Bronchial epithelial cell (primary cell): ENCODE measurements at places on chromosomes 12 and 14. TPM values are rescaled to one million over a fixed set of nuclear protein-coding genes. Genes with fewer than 3 reads are reported as not detected.

- peak; percentile 77 for DNase-seq
These were observed 85.6 kb downstream of the SMOC1 start for GRCh38 chr14:69964841-69965240.

DNA sequence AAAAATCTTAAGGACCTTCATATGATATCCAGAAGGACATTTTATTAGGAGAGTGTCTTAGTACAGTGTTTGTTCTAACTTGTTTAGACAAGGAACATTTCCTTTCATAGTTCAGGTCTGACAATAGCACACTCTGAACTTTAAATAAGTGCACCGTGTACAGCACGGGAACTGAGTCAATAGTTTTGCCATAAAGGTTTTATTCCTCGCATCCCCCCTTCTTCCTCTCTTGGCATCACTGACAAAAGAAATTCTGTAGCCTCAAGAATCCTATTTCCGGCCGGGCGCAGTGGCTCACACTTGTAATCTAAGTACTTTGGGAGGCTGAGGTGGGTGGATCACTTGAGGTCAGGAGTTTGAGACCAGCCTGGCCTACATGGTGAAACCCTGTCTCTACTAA lies 58.3 kb downstream of the TMCC3 start:
- peak; percentile 87 for DNase-seq

DNA sequence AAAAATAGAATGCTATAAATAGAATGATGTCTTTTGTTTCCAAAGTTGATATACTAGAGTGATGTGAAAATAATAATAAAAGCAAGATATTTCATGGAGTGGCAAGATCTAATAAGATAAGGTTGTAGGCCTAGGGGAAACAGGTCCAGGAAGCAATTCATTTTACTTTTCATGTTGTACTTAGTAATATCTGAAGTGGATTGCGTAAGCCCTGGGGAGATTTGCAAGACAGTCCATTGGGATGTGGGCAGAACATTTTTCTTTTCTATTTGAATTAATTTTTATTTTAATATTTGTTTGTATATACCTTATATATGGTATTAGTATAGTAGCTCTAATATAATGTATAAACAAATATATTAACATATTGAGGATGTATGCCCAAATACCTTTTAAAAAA lies 7.5 kb downstream of the NUBPL start:
- peak; percentile 40 for DNase-seq

- DNase-seq: no peak
These were observed 24.9 kb upstream of the CEBPE start for GRCh38 chr14:23143911-23144310.

DNA sequence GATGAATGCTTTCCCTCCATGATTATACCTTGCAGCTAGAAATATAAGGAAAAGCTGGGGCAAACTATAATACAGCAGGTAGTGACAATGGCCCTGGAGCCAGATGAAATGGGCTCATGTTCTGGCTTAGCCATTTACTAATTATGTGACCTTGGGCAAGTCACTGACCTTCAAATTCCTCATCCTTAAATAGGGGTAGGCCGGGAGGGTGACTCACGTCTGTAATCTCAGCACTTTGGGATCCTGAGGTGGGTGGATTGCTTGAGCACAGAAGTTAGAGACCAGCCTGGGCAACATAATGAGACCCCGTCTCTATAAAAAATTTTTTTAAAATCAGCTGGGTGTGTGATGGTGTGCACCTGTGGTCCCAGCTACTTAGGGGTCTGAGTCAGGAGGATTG lies 155.4 kb downstream of the C12orf75 start:
- DNase-seq: no peak

DNA sequence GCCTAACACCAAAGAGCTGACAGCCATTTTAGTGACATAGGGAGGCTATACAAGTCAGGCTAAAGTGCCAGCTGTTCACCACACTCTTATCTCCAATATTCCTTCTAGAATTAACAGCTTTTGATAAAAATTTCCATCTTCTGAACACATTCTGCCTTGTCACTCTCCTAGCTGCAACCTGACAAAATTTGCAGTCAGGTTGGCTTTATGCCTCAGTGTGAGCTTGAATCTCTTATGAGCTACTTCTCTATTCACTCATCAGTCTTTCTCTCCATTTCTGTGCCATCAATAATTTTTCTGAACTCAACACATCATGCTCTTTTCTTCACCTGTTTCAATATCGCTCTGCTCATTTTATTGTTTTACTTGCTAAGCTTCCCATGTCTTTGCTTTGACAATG lies 50.2 kb downstream of the TMTC1 start:
- no peak for DNase-seq

GRCh38 chr12:30874455-30875321 lies 51.9 kb upstream of the TSPAN11 start:
- DNase-seq: no peak

DNA sequence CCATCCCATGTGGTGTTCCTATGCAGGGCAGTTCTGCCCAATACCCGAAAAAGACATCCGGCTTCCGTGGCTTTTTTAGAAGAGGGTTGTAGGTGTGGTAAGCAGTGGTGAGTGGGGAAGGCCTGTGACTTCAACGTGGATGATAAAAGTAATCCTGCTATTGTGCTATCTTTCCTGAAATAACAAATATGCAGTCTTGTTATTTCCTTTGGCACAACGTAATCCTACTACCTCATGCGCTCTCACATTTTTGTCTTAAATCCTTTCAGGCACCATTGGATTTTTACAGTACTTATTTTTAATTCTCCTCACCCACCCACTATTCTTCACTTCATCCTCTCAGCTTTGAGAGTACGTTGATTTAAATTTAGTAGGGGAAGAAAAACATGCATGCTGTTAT lies 96.8 kb downstream of the IPO8 start:
- DNase-seq: no peak

DNA sequence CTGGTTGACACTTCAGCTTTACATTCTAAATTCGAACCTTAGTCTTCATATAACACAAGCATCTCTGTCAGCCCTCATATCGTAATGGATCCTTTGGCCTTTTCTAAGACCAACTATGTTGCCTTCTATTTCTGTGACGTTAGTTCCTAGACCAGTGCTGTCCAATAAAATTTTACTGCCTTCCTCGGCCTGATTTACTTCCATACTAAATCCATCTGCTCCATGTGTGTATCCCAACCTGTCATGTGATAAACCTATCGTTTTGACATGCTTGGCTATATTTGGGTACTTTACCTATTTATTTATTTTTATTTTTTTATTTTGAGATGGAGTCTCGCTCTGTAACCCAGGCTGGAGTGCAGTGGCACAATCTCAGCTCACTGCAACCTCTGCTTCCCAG lies 20.3 kb downstream of the ACAD10 start:
- no peak for DNase-seq

- no peak for DNase-seq
These were observed 444.1 kb upstream of the TMEM132C start for GRCh38 chr12:127822809-127823411.

GRCh38 chr12:132501204-132501940 lies 11.4 kb downstream of the FBRSL1 start:
- no peak for DNase-seq

DNA sequence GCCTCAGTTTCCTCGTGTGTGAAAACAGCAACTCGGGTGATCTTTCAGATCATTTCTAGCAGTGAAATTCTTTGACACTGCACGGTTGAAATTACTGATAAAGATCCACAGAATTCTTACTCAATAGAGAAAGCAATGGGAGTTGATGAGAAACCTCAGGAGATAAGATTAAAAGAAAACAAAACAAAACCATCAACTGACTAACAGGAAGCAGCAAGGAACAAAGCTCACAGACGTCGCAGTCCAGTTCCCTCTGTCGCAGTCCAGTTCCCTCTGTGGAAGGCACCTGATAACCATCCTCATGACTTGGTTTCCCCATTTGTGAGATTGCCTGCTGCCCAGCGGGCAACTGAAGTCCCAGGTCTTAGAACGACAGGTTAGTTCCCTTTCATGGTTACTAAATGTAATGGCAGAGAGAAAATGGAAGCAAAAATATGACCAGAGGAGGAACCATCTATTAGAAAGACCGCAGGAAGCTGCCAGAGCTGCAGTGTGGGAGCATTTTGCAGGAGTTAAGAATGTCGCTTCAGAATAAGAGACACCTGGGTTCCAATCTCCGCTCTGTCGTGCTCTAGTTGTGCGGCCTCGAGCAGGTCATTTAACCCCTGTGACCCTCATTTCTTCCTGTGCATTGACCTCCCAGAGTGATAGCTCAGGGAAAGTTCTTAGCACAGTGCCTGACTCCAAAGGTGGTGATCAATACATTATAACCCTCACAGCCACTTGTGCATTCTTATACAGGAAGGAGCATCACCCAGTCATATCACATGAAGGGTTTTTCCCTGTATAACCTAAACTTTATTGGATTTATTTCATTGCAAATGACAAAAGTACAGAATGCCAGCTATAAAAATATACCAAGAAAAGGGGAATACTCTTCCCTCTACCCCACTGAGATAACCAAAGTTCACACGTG lies 5.1 kb upstream of the MED13L start:
- no peak for DNase-seq

- DNase-seq: no peak
These were observed 255.2 kb downstream of the SOX5 start for GRCh38 chr12:23694307-23694706.

- peak; percentile 37 for DNase-seq
These were observed 25.1 kb downstream of the MEG3 start for GRCh38 chr14:100850841-100851585.

- no peak for DNase-seq
These were observed 17.6 kb downstream of the CCDC88C start for GRCh38 chr14:91399868-91400640.

GRCh38 chr14:106665814-106666213 lies 1139.4 kb downstream of the TMEM121 start:
- no peak for DNase-seq

DNA sequence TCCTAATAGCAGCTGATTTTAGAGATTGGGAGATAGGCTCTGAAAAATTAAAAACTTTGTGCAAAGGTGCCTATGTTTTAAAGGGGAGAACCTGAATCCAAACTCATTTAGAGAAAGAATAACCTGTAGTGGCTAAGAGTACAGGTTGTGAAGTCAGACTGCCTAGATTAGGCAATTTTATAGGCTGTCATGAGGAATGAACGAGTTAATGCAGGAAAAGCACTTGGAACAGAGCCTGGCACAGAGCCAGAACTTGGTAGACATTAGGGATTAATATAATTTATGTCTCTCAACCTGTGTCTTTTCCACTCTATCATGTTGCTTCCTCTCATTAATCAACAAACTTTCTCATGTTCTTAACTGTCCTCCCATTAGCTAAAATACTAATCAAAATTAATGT lies 98.1 kb downstream of the WIF1 start:
- peak; percentile 53 for DNase-seq

DNA sequence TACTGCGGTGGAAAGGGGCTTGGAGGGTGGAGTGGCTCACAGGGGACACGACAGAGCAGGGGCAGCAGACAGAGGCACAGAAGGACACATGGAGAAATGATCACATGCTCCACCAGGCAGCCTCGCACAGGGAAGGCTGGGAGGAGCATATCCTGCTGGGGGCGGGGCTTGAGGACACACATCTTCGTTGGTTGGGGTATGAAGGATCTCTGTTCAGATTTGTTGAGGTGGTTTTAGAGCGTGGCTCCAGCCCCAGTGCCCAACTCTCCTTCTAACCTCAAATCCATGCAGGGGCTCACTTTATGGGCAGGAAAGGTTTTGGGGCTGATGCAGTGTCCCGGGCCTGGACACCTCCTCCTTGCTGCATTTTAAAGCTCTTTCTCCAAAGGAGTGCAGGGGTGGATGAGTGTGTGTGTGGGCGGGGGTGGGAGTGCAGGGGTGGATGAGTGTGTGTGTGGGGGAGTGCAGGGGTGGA lies 733 bp upstream of the P3H3 start:
- DNase-seq: peak; percentile 56

GRCh38 chr12:113070117-113070906 lies 13.8 kb downstream of the DTX1 start:
- DNase-seq: no peak

DNA sequence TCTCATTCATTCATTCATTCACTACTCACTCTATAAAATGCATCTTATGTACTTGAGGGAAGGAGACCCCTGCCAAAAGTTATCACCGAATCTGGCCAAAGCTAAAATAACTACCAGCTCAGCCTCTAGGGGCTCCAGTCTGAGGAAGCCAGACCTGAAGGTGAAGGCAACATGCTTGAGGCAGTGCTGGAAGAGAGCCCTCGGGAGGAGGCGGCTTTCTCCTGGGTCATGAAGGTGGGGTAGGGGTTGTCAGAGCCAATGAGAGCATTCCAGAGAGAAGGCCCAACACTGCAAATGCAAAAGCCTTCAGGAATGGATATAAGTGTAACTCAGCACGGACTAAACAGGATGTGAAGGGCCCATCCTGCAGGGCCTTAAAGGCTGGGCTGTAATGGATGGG lies 62.4 kb downstream of the GSC start:
- no peak for DNase-seq

DNA sequence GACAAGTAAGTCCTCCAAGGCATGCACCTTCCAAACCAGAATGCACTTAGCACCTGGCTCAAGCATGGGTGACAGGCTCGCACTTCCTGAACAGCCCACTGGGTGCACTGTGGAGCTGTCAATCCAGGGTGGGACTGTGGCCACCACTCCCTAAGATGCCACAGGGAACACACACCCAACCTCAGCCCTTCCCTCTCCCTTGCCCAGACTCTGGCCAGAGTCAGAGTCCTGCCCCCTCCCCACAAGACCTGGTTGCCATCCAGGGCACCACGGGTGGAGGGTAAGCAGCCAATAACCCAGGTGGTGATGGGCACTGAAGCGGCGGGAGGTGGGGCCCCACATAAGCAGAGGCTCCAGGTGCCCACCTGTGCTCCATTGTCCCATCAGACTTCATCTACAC lies 160.6 kb downstream of the MYRFL start:
- DNase-seq: no peak

DNA sequence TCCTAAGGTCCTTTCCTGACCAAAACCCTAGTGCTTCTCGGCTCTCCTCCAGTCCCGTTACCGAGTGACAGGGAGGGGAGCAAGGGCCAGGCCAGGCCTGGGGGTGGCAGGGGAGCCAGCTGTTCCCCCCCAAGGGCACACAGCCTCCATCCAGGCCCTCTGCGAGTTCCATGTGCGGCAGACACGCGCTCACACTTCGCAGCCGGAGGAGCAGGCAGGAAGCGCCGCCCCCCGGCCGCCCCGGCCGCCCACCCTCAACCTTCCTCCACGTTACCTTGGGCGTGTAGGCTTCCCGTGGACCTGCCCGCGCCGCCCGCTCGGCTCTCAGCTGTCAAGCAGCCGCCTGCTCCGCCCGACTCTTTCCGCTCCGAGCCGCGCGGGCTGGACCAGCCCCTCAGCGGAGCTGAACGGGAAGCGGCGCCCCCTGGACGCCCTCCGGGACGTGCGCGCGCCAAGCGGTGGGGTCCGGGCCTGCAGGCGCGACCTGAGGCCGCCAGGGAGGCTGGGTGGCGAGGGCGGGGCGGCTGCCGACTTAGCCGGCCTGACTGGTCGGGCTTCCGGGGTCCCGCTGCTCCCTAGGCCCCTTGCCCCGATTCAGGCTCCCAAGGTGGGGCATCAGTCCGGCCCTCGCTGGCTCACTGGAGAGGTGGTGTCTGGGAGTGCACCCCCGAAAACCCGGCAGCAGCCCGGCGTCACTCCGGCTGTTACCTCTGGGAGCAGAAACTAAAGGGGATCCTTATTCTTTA lies at the start of gene CRACR2A:
CRACR2A (minus strand) TSS at position 369 of the 746 bp plus-strand sequence. CDS start 56,110 bp downstream, outside the sequence.
- peak; percentile 22 for DNase-seq

- DNase-seq: no peak
These were observed 44.1 kb downstream of the DAD1 start for GRCh38 chr14:22544881-22545420.

Gene SINHCAF
- 64.6 and 182 TPM in 2 replicates for total RNA-seq

Gene HCAR3
- 0.26 and 0.77 TPM in 2 replicates for total RNA-seq

Gene PTPRB
- 0.38 and 0.53 TPM in 2 replicates for total RNA-seq

Gene GPR162
- total RNA-seq: not detected in 2 replicates

Gene PARPBP
- total RNA-seq: 0.90 and 1.8 TPM in 2 replicates

Gene ASCL1
- not detected in 2 replicates for total RNA-seq

Gene AEBP2
- 12.6 and 18.2 TPM in 2 replicates for total RNA-seq

Gene IKZF4
- 0.26 and 0.64 TPM in 2 replicates for total RNA-seq

Gene OR4K1
- not detected in 2 replicates for total RNA-seq

Gene SLC6A12
- total RNA-seq: 0.26 TPM in 1 of 2 replicates, not detected in the other
